ENCODE measurements at places on chromosomes 5 and 9.

- DNase-seq, result peak; percentile 93
Measured at GRCh38 chr5:171520300-171521174, 101.1 kb downstream of the FGF18 start.

DNA sequence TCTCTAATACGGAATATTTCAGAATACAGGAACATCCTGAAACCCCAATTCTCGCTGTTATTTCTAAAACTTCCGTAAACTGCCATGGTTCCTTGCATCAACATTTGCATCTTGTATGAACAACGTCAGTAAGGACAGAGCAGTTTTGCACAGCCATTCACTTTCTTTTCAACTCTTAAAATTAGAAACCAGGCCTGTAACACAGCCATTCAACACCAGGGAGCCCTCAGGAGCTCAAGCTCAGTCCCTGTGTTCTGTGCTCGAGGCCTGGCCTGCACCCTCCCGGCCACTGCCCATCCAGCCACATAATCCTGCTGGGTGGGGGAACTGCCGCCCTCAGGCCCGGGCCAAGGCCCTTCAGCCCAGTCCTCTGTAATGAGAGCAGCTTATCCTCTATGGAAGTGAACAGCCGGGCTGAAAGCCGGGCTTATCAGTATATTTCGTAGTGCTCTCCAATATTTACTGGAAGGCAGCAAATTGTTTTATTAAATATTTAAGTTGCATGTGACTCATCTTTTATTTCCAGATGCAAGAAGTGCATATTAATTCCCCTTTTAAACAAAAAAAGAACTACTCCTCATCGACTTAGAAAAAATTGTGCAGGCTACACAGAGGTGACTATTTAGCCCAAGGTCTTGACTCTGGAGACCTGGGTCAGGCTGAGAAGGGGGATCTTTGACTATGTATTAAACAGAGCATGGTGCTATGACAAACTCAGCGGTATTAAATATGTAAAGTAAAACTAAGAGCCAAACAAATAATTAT lies 33.2 kb upstream of the SLC6A3 start:
- DNase-seq, result no peak

GRCh38 chr5:154254896-154255295 lies 64.4 kb downstream of the GALNT10 start:
- no peak for DNase-seq

DNA sequence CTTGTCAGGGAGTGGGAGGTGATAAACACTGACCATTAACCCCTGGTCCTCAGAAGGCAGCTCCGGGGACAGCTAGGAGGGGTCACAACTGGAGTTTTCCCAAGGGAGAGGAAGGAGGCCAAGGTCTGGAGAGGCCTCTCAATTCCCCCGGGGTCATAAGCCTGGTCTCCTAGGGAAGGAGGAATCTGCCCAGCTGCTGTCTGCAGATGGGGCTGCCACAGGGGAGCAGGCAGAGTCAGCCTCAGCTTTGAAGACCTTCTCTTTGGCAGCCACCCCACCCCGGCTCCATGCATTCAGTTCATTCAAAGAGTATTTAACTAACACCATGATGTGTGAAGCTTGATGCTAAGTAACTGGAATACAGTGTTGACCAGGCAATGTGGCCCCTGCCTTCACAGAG lies 74.6 kb upstream of the HSPA9 start:
- peak; percentile 55 for DNase-seq

DNA sequence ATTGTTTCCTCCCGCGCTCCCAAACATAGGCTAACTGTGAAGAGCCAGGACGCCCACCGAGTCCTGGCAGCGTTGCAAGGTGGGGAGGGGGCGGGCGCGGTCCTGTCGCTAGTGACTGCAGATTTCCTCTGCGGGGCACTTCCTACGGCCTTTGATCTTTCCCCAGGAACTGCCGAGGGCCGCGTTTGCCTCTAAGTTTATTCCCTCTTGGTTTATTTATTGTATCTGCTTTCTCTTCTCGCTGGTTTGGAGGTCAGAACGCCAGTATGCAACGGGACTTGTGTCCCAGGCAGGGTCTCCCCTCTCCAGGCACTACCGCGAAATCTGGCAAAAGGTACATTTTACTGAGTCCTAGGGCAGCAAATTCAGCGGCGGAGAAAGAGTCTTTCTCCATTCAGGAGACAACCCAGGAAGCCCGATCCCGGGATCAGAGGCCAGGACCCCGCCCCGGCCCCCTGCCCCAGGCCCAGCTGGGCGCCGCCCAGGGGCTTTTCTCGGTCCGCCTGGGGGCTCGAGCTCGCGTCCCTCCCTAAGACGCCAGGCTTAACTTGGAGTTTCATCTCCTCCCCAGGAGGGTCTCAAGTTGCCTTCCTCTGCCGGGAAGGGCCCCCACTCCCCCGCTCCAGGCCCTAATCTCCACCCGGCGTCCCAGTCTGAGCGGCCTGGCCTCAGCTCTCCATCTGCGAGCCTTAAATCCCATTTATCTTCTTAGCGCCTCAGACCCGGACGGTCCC lies 884 bp upstream of the EGFLAM start:
- DNase-seq, result peak; percentile 69

- peak; percentile 88 for DNase-seq
Measured at GRCh38 chr5:179802950-179803562, 3.6 kb downstream of the MGAT4B start.

- no peak for DNase-seq
Measured at GRCh38 chr9:76370396-76371023, 23.7 kb downstream of the RFK start.

DNA sequence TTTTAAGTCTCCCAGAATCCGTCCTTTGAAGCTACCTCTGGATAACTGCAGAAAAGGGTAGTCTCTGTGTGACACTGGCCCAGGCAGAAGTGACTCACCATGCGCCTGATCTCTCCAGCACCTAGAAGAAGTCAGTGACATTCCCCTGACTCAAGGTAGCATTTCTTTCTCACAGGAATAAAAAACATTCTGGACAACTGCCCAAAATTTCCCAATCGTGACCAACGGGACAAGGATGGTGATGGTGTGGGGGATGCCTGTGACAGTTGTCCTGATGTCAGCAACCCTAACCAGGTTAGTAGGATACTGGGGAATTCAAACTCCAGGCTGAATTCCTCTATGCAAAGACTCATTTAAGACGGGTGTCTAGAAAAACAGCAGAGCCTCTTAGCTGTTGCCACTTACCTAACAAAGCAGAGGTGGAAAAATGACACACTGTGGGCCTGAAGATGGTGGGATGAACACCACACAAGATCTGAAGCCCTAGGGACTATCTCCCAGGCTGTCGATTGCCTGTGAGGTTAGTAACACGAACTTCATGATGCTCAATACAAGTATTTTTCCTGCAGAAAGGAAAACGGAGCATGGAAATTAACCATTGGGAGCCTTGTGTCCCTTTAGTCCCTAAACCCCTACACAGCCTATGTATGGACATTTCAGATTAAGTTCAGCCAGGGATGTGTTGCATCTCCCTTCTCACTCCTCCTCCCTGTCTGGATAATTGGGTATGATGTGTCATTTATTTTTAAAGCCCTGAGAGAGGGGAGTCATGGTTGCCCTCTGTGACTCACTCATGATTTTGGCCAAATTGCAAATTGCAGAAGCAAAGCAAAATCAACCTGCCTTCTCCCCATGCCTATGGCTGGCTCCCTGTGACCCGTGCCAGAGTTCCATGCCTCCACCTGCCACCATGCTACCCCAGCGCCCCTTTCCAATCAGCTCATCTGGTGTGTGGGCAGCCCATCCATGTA lies 37.2 kb downstream of the THBS4 start:
- DNase-seq, result no peak

- DNase-seq, result no peak
Measured at GRCh38 chr9:113828221-113828620, 47.9 kb upstream of the ZNF618 start.

DNA sequence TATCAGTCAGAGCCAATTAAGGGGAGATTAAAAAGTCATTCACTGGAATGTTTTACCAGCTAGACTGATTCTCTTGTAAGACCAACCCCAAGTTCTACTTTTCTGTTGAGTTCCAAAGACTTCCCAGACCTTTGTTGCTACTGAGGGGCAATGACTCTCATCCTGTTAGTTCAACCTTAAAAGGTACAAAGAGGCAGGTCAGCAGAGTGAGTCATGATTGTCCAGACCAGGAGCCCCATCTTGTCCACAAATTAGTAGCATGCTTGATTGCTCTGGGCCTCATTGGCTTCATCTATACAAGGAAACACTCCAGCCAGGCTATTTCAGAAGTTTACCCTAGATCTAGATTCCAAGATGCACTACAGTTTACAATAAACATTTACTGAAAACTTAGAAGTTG lies 79.9 kb upstream of the IL7R start:
- no peak for DNase-seq

- no peak for DNase-seq
Measured at GRCh38 chr5:113112435-113112834, 135.8 kb downstream of the DCP2 start.
